ENCODE measurements at places on chromosomes 7 and 10. TPM values are rescaled to one million over a fixed set of nuclear protein-coding genes. Genes with fewer than 3 reads are reported as not detected.

GRCh38 chr10:3503299-3503698, 281.7 kb downstream of the KLF6 start:
- DNase-seq, result no peak

DNA sequence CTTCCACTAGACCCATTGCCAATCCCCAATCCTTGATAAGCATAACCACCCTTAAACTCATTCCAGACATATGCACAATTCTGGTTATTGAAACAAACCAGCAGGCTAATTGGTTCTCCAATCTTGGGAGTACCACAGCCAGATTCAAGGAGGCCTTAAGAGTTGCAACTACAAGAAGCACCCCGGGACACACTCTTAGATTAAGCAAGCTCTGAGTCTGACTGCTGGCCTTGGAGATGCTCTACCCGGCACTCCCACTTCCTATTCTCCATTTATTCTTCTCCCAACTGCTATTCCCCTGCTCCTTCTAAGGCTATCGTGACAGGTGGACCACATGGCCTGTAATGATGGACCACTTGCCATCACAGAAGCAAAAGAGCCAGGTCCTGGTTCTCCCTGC, 40.3 kb downstream of the CYTH3 start:
- DNase-seq, result no peak

DNA sequence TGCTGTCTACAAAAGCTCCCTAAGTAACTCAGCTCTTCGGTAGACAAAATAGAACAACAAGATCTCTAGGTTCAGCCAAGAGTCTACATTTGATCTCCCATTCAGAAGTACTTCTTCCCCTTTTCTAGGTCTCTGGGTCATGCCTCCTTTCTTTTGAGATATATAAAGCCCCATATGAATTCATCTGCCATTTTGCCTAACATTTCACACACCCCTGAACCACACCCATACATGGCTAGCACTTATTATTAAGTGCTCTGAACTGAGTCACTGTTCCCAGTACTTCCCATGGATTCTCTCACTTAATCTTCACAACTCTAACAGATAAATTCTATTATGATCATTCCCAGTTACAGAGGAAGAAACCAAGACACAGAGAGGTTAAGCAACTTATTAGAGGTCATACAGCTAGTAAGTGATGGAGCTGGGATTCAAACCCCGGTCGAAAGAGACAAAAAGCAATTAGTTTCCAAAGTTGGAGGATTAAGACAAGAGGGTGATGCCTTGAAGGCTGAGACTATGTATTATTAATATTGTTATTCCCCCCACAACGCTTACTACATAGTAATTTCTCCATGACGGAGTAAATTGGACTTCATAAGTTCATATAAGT, 17.3 kb downstream of the MYOF start:
- DNase-seq, result peak; percentile 31

DNA sequence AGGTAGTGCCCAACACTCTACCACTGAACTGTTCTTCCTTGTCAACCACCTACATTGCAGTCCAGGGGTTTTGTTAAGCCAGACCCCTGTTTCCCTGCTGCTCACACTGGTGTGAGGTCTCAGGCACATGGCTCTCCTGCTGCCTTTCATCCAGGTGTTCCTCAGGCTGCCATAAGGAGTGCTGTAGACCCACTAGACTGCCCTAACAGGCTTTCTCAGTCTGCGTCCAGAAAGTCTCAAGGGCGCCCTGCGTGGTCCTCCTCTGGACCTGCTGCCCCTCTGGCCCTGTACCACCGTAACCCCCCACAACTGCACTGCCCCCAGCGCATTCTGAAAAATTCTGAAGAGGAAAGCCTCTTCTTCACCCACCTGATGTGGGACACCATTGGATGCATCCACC, 225.7 kb upstream of the ANKRD30A start:
- DNase-seq, result no peak

DNA sequence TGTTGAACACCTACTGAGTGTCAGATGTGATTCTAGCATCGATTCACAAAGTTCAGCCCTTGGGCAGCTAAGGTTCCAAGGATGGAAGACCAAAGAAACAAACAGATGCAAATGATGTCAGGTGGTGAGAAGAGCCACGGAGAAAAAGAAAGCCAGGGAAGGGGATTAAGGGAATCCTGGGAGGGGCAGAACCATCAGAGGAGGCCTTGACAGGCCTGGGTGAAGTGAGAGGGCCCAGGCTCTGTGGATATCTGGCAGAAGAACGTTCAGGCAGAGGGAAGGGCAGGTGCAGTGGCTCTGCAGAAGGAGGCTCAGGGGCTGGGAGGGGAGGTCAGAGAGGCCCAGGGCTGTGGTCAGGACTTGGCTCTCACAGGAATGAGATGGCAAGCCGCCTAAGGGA, 90.4 kb downstream of the C10orf105 start:
- DNase-seq, result no peak

- no peak for DNase-seq
These were observed 2.4 kb downstream of the HOXA3 start for GRCh38 chr7:27149842-27150567.

- no peak for DNase-seq
These were observed 59.4 kb downstream of the HTR7 start for GRCh38 chr10:90798482-90798881.

DNA sequence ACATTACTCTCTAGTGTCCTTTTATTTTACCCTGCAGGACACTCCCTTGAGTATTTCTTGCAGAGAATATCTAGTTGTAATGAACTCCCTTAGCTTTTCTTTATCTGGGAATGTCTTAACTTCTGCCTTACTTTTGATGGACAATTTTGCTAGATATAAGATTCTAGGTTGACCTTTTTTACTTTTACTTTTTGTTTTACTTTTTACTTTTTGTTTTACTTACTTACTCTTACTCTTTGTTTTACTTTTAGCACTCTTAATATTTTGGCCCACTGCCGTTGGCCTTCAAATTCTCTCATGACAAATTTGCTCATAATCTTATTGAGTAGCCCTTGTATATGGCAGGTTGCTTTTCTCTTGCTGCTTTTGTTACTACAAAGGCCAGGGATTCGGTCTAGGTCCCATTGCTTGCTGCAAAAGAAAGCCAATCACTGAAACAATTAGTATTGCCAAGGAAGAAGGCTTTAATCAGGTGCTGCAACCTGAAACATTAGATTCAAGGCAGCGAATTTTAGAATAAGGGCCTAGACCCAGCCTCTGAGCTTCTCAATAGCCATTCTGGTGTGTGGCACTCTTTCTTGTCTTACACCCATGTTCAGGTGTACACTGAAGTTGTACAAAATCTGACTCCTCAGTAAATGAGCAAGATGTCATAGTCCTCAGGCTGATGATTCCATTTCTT, 137.0 kb downstream of the TES start:
- DNase-seq, result no peak

- peak; percentile 47 for DNase-seq
These were observed 23.4 kb downstream of the OR9A2 start for GRCh38 chr7:143003393-143004051.

DNA sequence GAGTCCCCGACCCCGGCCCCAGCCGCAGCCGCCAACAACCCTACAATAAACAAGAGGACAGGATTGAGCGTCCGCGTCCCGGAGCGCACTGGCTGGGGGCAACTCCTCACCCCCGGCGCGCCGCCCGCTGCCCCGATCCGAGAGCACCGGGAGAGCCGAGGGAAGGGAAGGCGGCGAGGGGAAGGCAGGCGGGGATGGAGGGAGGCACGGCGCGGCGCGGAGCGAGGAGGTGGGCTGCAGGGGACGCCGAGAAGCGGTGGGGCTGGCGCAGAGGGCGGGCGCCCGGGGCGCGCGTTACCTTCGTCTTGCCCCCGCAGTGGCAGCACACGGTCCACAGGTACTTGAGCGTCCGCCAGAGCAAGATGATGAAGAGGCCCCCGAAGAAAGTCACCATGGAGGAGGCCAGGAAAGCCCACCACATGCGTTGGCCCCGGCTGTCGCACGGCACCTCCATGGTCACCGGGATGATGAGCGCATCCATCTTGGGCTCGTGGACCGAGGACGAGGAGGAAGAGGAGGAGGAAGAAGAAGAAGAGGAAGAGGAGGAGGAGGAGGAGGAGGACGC, 559 bp downstream of the KCNMA1 start:
- no peak for DNase-seq

GRCh38 chr7:84479059-84479458, 284.5 kb upstream of the SEMA3A start:
- no peak for DNase-seq

DNA sequence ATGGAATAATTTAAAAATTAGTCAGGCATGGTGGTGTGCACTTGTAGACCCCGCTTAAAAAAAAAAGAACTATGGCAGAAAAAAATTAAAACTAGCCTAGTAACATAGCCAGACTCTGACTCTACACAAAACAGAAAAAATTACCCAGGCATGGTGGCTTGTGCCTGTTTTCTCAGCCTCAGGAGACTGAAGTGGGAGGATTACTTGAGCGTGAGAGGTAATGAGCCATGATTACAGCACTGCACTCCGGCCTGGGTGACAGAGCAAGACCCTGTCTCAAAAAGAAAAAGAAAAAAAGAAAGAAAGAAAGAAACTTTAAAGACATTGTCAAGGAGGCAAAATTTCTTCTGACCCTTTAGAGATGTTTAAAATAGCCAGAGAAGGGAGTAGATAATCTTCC, 109.0 kb upstream of the TMEM106B start:
- DNase-seq, result no peak

GRCh38 chr10:80485946-80486764, 32.0 kb downstream of the TSPAN14 start:
- DNase-seq, result no peak

GRCh38 chr10:14153570-14154055, 177.1 kb downstream of the FRMD4A start:
- DNase-seq, result peak; percentile 85

ARHGAP22 gene
- total RNA-seq, result 68.7 TPM

SLC16A12 gene
- total RNA-seq, result 0.20 TPM

All from HT1080 (cell line).